ENCODE measurements at places on chromosomes 12 and 14. TPM values are rescaled to one million over a fixed set of nuclear protein-coding genes. Genes with fewer than 3 reads are reported as not detected.

Gene TSPAN19
- total RNA-seq = 0.06 TPM

Gene COL2A1
- total RNA-seq = not detected

Gene SSPN
- 9.0 TPM for total RNA-seq

Gene CLEC9A
- total RNA-seq = not detected

Gene ENTPD5
- total RNA-seq = 11.8 TPM

Gene FOXG1
- total RNA-seq = not detected

Gene IQSEC3
- not detected for total RNA-seq

- DNase-seq = no peak
These were observed 3.2 kb downstream of the PPP1CC start for GRCh38 chr12:110739488-110739887.

GRCh38 chr14:68124050-68124449 is 304.5 kb downstream of the RAD51B start:
- DNase-seq = no peak

GRCh38 chr14:88089445-88089844 is 84.5 kb downstream of the GPR65 start:
- DNase-seq = no peak

- DNase-seq = peak; percentile 79
These were observed 59.0 kb upstream of the ARID2 start for GRCh38 chr12:45670346-45671065.

DNA sequence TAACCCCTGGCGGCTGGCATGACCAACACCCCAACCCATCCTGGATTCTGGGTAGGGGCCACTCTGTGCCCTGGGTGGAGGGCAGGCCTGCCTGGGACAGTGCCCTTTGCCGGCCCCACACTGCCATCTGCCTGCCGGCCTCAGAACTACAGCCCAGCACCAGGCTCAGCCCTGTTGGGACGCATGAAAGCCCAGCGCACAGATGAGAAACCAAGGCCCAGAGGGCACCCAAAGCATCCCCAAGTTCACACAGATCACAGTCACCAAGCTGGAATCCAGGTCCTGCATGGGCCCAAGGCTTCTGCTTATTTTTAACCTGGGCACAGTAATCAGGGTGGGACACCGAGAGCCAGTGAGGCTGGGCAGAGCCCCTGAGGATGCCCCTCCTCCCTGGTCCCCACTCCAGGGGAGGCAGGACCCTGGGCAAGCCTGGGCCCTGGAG is 26.2 kb downstream of the RFLNA start:
- peak; percentile 51 for DNase-seq

DNA sequence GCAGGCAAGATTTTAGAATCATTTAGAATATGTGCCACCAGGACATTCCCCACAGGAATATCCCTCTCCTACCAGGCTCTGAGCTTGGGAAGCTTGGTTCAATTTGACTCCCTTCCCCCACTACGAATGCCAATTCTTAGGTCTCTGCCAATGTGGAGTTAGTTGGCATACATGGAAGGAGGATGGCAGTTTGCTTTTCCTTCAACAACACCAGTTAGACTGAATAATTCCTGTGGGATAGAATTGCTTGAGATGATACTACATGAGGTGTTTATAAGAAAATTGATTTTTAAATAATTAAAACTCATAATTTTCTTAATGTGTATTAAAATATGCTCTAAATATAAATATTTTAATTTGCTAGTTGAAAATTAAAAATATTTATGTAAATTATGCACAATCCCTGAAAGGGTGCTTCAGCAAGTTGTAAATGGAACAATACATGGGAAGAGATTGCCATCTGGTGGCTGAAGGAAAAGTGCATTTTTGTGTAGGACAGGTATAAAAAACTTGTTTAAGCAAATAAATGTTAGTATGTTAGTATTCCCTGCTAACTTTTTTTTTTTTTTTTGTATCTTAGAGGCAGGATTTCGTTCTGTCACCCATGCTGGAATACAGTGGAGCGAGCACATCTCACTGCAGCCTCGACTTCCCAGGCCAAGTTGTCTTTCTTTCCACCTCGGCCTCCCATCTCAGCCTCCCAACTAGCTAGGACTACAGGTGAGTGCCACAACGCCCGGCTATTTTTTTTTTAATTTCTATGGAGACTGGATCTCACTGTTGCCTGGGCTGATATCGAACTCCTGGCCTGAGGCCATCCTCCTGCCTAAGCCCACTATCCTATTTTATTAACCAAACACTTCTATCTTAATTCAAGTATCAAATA is 25.8 kb upstream of the STRAP start:
- peak; percentile 76 for DNase-seq

GRCh38 chr14:105261781-105262180 is 13.4 kb downstream of the BTBD6 start:
- DNase-seq = no peak

GRCh38 chr14:53035336-53036210 is 84.7 kb upstream of the FERMT2 start:
- DNase-seq = peak; percentile 87

- DNase-seq = no peak
These were observed 854.8 kb upstream of the SEL1L start for GRCh38 chr14:82388488-82388887.

GRCh38 chr14:22623047-22623446 is 21.1 kb downstream of the OR6J1 start:
- DNase-seq = no peak

DNA sequence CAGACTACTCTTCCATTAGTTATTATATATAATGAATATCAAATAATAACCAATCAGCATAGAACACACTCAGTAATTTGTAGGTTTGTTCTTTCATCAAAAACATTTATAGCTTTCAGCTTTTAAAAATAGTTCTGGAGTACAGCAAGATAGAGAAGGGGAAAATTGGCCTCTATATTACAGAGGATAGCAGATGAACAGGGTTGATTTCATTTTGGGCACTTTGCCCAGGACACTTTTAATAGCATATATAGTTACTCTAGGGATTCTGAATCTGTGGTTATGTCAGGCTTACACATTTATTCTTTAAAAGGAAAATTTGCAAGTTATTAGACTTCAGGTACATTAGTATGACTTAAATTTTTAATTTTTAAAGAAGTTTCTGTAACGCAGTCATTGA is 52.6 kb downstream of the IFT81 start:
- peak; percentile 77 for DNase-seq

GRCh38 chr14:68948686-68949600 is 30.2 kb downstream of the ACTN1 start:
- peak; percentile 52 for DNase-seq

DNA sequence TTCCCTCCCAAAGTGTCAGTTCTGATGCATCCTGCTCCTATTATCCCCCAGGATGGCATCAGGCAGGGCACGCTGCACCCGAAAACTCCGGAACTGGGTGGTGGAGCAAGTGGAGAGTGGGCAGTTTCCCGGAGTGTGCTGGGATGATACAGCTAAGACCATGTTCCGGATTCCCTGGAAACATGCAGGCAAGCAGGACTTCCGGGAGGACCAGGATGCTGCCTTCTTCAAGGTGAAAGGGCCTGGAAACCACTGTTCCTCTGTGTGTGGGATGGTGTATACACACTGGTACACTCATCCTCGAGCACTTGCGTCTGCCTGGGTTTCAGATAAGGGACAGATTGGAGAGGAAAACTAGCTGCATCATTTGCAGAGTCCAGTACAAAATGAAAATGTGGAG is 1.0 kb downstream of the IRF9 start:
- DNase-seq = no peak

GRCh38 chr14:102080183-102081080 is 6.4 kb downstream of the HSP90AA1 start:
- no peak for DNase-seq

- DNase-seq = no peak
These were observed 463.5 kb upstream of the NOVA1 start for GRCh38 chr14:27061299-27061698.

DNA sequence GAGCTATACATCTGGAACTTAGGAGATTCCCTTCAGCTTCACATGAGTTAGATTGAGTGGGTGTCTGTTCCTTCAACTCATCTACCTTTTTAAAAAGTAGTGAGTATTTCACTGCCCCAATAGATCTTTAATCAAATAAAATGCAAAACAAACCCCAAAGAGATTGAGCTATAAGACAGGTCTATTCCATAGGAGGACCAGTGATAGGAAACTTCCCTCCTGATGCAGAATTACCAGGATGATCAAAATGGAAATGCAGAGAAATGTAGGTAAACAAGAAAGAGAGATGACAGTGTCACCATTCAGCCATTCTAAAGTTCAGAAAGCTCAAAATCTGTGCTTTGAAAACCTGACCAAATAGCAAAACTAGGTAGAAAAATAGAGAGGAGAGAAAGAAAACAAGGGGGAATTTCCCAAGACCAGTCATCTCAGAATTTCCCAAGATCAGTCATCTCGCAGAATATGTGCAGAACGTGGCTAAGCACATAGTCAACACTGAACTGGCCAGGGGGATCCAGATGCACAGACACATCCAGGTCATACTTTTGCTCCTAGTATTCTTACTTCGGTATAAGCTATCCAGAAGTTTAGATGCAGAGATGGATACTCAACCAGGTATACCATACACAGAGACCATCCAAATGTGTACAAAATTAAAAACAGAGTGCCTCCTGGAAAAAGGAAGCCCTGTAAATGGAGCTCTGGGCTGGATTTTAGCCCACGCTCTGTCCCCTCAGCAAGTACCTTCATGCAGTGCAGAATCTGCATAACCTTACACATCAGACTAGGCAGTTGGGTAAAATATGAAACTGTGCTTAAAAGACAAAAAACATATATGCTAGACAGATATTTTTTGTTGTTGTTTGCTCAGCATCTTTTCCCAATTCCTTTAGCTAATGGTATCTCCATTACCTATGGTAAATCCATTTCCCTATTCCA is 27.4 kb downstream of the SLC41A2 start:
- DNase-seq = no peak

DNA sequence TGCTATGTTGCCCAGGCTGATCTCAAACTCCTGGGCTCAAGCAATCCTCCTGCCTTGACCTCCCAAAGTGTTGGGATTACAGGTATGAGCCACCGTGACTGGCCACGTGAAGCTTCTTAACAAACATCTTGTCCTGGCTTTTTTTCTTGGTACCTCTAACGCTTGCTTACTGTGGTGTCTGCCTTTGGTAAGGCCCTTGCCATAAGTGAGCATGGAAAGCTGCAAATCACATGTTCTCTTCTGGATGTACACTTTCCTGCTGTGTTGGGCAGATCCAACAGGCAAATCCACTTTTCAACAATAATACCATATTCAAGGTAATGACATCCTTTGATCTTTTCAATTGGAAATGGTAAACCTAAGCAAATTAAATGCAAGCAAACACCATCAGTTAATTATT is 54.6 kb downstream of the ARF6 start:
- no peak for DNase-seq

Measured in LHCN-M2 (cell line).